ENCODE measurements at places on chromosomes 16 and 17.

- DNase-seq = no peak
These were observed 3.5 kb downstream of the CORO6 start for GRCh38 chr17:29619251-29619650.

GRCh38 chr16:54633943-54634362 lies 296.7 kb upstream of the IRX5 start:
- peak; percentile 9 for DNase-seq

DNA sequence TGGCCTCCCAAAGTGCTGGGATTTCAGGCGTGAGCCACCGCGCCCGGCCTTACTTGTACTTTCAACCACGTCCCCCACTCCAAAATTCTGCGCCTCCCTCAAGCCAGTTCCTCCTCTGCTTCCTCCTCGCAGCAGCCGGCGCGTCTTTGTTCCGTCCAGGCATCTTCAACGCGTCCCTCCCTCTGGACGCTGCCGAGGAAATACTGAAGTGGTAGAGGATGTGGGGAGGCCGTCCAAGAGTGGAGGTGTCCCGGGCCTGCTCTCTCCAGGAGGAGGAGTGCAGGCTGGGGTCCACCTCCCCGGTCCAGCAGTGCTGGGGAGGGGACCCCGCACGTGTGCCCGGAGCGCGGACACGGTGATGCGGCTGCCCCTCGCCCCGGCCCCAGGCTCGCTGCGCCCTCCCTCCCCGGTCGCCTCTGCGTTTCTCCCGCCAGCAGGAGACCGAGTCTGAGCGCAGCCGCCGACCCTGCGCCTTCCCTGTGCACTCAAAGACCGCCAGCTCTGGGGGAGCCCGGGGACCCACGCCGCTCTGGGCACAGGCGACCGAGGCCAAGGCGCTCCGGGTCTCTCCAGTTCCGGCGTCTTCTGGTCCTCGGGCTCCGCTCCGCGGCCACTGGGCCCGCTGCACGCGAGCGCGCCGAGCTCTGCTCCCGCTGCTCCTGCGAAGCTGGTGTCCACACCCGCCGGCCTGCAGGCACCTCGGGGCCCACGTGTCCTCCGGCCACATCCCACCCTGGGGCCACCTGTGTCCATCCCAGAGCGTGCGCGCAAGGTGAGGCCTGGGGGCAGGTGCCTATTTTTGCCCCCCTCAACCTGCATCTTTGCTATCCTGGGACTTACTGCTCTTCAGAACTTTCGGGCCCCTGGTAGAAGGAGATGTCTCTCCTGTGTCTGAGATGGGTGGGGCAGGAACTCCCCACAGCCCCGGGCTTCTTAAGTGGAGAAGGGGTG lies 31.7 kb downstream of the OSBPL7 start:
- DNase-seq = peak; percentile 49

GRCh38 chr16:29729116-29729521 lies 16.7 kb downstream of the C16orf54 start:
- DNase-seq = peak; percentile 55

- DNase-seq = peak; percentile 20
These were observed 88.7 kb downstream of the BMERB1 start for GRCh38 chr16:15523092-15523541.

DNA sequence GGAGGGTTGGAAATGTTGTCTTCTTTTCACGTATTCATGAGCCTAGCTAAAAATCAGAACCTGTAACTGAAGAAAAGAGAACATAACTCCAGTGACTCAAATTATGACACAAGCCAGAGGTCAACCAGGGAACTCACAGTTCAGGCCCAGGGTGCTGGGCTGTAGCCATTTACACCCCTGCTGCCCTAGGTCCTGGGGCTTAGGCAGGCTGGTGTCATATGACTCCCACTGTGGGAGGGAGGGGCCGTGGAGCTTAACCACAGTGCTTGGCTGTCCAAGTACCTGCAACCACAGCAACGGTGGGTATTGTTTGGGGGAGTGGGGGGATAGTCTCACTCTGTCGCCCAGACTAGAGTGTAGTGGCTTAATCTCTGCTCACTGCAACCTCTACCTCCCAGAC lies 71.1 kb upstream of the AMZ2 start:
- no peak for DNase-seq

DNA sequence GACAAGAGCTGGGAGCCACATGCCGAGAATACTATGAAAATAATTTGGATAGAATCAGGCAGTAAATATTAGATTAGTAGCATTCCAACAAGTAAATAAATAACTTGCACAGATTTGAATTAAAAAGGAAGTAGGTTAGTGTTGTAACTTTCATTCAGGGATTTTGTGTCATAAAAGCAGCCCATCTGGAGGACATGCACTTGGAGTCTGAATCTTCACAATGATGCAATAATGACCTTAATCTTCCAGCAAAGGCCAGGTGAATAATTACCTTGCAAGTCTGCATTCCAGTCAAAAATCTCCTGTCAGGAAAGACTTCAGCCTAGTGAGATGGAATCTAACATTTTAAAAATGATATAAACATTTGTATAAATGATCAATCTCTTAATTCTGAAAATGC lies 518.1 kb downstream of the KCNJ2 start:
- no peak for DNase-seq

GRCh38 chr16:72092832-72093447 lies 480 bp downstream of the TXNL4B start:
- peak; percentile 17 for DNase-seq

GRCh38 chr17:27342059-27342458 lies 48.1 kb downstream of the WSB1 start:
- no peak for DNase-seq

GRCh38 chr16:70685061-70685937 lies 554 bp downstream of the MTSS2 start:
- no peak for DNase-seq

DNA sequence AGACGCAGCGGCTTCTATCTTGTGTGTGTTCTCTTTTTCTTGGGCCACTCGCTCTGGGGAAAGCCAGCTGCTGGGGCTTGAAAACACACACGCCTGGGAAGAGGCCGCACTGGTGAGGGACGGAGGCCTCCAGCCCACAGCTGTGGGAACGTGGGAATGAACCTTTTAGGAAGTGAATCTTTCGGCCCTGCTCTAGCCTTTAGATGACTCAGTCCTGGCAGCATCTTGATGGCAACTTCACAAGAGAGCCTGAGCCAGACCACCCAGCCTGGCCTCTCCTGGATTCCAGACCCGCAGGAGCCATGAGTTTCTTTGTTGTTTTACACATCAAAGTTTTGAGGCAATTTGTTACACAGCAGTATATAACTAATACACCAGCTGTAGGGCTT lies 2.2 kb upstream of the PDPK1 start:
- no peak for DNase-seq

DNA sequence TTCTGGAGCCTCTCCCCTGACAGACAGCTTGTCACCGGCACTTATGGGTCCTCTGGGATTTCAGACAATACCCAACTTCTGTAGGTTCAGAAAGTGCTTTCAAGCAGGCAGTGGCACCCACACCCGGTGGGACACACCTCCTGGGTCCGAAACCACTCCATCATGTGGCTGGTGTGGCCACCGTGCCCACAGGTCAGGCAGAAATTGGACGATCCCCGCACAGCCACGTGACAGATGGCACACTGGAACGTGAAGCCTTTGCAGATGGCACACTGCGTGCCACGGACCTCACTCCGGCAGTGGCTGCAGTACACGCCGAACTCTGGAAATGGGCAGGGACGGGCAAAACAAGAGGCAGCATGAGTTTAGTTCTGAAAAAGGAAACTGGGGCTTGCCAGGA lies 99.5 kb upstream of the FA2H start:
- DNase-seq = no peak

DNA sequence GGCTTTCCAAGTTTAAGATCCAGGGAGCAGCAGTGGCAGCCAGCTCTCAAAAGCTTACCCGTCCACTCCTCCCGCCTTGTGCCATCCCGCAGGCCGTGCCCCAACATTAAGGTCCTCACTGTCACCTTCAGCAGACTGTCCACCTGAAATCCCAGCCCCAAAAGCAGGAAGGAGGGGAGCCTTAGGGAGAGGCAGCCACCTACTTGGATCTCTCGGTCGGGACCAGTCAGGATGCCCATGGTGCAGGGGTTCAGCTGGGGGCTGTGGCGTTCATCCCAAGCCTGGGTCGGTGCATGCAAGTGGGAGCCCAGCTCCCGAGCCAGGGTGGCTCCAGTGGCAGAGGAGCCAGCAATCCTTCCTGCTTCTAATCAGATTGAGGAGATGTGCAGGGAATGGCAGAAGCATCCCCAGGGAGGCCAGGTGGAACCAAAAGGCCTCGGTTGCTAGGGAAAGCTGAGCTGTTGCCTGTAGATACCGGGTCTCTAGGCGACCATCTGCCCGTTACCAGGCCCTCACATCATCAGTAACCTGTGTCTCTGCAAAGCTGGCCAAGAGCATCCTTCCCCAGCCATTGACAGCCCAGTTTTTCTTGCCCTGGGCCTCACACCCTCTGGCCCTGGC lies 24.6 kb downstream of the CNGB1 start:
- DNase-seq = no peak

DNA sequence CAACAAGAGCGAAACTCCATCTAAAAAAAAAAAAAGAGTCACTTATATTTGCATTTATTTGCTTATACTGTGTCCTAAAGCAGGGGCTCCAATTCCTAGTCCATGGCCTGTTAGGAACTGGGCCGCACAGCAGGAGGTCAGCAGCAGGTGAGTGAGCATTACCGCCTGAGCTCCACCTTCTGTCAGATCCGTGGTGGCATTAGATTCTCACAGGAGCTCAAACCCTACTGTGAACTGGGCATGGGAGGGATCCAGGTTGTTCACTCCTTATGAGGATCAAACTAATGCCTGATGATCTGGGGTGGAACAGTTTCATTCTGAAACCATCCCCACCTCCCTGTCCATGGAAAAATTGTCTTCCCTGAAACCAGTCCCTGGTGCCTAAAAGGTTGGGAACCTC lies 24.9 kb downstream of the ITGB3 start:
- DNase-seq = no peak

All from NCI-H460 (cell line).